ENCODE measurements at places on chromosomes 7 and 10.

- DNase-seq, result no peak
These were observed 4.4 kb downstream of the BMPER start for GRCh38 chr7:33909755-33910154.

DNA sequence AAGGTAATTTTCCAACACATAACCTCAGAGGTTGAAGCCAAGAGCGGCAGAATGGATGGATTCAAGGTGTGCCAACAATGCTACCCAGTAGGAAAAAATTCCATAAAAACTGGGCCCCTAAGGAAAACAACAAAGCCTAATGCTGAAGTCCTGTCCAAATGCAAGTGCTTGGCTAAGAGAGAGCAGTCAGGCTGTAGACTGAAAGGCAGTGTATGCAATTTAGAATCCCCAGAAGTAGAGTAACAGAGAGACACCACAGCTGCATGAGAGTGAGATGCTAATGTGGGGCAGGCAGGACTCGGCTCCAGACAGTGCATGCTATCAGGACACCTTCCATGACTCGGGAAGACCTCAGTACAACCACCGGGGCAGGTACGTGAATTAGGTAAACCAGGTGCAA lies 124.5 kb downstream of the ZFAND4 start:
- DNase-seq, result no peak

GRCh38 chr7:135175931-135176330 lies 5.4 kb upstream of the CYREN start:
- no peak for DNase-seq

- DNase-seq, result no peak
These were observed 50.2 kb upstream of the FGFR2 start for GRCh38 chr10:121648493-121648892.

GRCh38 chr7:107345898-107346297 lies 124.0 kb upstream of the GPR22 start:
- DNase-seq, result no peak

- no peak for DNase-seq
These were observed 230.8 kb downstream of the CXCL12 start for GRCh38 chr10:44153918-44154670.

DNA sequence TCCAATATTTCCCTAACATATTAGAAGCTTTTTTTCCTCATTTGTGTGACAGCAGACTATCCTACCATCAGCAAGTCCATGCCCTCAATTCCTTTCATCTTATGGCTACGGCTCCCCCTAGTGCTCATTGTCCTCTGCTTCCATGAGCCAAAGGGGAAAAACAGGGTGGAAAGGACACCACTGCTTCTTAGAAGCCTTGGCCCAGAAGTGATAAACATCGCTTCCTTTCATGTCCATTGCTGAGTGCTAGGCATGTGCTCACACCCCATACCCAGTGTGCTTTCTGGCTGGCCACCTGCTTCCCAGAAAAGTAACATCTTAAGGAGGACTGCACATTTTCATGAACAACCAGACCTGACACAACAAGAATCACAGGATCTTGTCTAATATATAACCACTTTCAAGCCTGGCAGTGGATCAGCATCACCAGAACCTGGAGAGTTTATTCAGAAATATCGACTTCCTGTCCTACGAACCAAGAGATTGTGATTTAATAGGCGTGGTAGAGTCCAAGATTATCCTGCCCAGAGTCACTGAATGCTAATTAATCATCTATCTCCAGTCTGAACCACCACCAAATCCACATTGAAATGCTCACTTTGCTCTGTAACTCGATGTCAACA lies 650.5 kb upstream of the SORCS1 start:
- DNase-seq, result no peak

- DNase-seq, result no peak
These were observed 334.0 kb downstream of the WDR37 start for GRCh38 chr10:1390200-1390599.

GRCh38 chr10:269440-270074 lies 134.3 kb downstream of the ZMYND11 start:
- DNase-seq, result no peak

DNA sequence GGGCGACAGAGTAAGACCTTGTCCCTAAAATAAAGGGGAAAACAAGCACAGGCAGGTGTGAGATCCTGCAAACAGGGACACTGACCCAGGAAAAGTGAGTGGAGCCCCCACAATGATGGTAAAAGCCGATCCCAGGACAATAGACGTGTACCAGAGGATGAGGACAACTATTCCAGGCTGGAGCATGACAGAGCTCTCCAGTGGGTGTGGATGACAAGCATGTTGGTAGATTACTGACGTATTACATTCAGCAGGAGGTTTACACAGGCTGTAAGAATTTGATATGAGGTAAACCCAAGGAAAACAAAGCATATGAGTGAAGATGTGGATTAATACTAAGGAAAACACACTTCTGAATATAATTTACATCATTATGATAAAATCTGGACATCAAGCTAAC lies 27.8 kb upstream of the SMURF1 start:
- no peak for DNase-seq

GRCh38 chr10:127977357-127978009 lies 70.6 kb downstream of the PTPRE start:
- no peak for DNase-seq

GRCh38 chr7:105635197-105635596 lies 53.9 kb upstream of the EFCAB10 start:
- DNase-seq, result no peak

DNA sequence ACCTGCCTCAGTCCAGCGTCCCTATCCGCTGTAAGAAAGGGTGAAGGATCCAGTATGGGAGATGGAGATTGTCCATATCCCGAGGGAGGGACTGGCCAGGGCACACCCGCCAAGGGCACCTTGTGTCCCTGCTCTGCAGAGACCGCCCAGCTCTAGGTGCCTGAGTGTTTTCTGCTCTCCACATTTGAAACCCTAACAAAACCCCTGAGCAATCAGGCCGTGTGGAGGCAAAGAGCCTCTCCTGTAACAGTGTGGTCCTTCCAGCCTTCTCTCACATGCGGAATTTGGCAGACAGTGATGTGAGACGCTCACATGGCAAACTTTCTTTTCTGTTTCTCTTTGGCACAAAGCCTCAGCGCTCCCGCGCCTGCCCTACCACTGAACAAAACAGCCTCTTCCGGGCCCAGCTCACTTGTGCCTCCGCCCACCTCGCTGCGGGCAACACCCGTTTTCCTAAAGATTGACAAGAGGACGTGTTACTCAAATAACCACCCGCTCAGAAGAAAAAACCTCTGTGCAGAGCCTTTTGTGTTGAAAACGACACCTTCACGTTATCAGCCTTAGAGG lies 514.8 kb downstream of the DNAJB6 start:
- DNase-seq, result no peak

DNA sequence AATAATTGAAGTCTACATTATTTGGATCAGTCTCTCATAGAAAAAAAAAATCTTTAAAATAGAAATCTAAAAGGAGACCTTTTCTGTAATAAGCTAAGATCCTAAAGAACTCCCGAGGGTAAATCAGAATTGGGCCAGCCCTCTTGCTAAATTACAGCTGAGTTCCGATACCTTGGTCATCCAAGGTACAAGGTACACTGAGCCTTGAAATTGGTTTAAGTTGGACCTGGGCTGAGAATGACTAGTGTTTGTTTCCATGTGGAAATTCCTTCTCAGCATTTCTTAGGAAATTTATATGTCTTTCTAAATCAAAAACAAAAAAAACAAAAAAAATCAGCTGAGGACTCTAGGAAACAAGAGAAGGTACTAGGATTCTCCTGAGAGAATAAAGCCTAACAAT lies 64.9 kb downstream of the DNMBP start:
- no peak for DNase-seq

GRCh38 chr10:29081951-29082685 lies 206.8 kb upstream of the LYZL1 start:
- DNase-seq, result no peak

- DNase-seq, result no peak
These were observed 95.7 kb downstream of the PLXNA4 start for GRCh38 chr7:132480534-132480933.

DNA sequence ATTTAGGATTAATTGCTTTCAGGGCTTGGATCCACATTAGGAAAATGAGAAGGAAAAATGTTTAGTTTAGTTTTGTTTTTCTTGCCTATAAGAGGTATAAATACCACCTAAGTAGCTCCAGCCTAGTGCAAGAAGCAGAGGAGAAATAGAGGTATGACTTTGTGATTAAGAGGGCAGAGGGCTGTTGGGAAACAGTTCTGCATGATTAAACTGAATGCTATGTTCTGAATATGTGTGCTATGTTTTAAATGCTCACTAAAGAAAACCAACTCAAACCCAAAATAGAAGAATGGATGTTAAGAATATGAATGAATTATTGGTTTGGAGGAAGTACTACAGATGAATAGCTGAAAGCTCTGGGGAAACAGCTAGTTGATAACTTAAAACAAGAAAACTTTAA lies 7.6 kb downstream of the CALCR start:
- no peak for DNase-seq

DNA sequence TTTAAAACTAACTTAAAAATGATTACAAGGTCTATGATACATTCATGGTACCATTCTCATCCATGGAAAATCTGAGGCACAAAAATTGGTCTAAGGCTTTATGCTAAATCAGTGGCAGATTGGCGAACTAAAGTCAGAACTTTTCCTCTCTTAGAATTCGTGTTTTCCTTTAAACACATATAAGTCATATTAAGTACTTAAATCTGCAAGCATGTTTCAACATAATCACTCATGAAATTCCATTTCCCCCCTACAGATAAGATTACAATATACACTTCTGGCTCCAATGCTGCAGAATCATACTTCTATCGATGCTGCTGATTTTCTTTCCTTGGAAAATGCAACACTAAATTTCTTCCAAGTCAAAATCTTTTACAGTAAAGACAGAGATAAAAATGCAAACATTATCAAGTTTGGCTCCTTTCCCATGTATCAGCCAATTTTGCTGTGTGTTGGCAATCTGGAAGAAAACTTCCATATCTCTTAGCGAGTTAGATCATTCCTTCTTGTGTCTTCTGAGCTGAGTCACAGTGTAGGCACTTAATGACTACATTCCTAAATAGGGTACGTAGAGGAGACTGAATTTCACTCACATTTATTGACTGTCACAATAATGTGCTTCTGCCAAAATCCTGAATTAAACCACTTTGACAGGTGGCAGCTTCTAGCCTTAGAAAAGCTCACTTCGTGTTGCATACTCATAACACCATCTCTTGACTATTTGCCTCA lies 76.4 kb upstream of the LRRC17 start:
- DNase-seq, result no peak

- no peak for DNase-seq
These were observed 80.9 kb downstream of the NEURL1 start for GRCh38 chr10:103574097-103575061.

DNA sequence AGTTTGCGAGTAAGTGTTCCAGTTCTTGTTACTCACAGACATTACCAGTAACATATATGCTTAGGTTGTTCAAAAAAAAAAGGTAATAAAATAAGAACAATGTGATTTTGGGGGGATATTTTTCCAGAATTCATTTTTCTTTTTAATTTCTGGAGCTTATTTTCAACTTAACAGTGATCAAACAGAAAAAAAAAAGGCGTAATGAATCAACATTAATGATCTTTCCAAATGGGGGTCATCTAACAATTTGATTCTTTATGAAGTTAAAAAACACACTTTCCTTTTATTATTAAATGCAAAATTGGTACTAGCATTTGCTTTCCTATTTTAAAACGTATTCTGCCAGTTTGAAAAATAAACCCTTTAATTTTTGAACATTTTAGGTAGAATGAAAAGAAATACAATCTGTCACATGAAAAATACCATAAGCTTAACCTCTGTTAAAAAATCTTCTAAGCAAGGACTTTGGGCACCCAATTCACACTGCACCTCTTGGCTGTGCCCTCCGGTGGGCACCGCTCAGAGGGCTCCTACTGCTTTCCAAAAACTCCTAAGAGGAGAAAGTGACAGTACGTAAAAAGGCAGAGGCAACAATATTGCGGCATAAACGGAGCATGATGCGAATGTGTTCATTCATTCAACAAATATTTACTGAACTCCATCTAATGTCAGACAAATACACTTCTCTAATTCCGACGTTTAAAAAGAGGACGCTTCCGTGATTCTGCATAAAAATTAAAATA lies 32.6 kb downstream of the CNPY1 start:
- no peak for DNase-seq

- no peak for DNase-seq
These were observed 23.3 kb downstream of the SLC13A4 start for GRCh38 chr7:135704698-135705097.

Data from NCI-H2081 treated with DMSO at 0.1 percent for 48 hours (cell line).